Amniotic stem cell (primary cell): ENCODE measurements at places on chromosomes 1 and 21.

DNA sequence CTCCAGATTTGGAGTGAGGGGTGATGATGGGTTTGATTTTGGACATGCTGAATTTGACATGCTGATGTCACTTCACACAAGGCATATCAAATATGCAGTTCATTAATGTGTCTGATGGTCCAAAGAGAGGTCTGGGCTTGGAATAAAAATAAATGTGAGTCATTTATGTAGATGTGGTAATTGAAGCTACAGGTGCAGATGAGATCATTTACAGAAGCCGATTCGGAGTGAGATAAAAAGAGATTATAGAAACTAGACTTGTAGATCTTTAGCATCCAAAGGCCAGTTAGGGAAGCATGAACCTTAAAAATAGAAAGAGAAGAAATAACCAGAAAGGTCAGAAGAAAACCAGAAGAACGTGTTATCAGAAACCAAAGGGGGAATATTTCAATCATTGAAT, 350.9 kb upstream of the ZP4 start:
- no peak for DNase-seq

DNA sequence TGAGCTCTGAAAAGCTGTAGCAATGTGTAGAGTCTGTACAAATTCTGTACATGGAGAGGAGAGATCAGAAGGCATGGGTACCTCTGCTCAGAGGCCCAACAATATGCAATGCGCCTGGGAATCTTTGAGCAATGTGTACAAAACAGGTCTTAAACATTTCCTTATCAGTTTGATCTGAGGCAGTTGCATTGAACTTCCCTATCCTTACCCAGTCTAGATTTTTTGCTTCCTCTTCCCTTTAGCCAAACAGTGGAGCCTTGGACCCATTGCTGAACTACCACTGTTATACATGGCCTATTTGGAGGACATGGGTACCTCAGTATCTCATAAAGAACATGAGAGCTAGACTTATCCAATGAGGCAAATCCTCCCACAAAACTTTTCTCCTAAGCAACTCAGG, 12.6 kb upstream of the MNDA start:
- DNase-seq: no peak

- DNase-seq: peak; percentile 23
Measured at GRCh38 chr1:240242601-240243144, 151.0 kb downstream of the FMN2 start.

GRCh38 chr1:172360511-172360910, 60.0 kb upstream of the C1orf105 start:
- no peak for DNase-seq

DNA sequence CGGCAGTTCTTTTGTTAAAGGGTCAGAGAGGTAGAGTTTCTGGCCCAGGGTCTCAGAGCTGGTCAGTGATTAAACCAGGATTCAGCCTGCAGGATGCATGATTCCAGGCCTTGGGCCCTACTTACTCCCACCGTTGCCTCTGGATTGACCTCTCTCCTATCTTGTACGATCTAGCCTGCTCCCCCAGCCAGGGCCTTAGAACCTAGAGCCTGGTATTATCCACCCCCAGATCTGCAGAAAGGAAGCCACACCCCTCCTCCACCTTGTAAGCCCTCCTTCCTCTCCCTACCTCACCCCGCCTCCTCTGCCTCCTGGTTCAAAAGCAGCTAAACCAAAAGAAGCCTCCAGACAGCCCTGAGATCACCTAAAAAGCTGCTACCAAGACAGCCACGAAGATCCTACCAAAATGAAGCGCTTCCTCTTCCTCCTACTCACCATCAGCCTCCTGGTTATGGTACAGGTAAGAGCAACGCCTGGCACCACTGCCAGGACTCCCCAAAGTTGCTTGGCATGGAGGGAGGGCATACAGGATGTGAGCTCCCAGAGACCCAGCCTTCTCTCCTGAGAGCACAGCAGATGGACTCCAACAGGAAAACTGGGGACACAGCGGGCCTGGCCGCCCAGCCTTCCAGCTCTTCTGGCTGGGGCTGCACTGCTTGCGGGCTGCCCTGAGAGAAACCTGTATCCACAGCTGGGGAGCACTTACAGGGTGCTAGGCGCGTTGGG, at the start of gene CD52:
TSS of gene CD52 (plus strand) at position 347 of the 726 bp plus-strand sequence. CDS start at position 407, 60 bp downstream.
- no peak for DNase-seq

DNA sequence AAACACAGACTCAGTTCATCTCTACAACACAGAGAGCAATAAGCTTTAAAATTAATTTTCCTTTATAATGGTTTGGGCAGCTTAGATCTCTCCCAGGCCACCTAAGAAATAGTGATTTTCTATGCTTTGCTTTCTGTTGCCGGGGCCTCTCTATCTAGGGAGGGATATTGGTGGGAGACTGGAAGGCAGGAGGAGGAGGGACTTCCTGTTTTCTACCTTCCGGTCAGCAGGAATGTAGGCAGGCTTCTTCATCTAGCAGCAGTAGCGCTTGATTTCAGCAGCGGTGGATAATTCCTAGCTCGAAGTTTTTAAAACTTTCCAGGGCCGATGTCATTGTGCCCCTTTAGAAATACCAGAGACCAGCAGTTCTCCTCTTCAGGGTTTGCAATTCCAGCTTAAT, 5.1 kb upstream of the DESI2 start:
- no peak for DNase-seq

DNA sequence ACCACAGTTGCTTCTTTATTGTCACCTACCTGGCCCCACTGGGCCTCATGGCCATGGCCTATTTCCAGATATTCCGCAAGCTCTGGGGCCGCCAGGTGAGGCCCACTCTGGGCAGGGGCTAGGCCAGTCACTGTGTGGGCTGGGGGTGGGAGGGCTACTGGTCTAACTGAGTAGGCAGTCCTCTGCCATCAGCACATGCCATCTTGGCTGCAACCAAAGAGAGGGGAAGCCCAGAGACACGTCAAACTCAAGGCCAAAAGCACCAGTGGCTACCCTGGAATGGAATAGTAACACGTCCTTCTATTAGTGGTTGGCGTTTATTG, 4.0 kb downstream of the HCRTR1 start:
- no peak for DNase-seq

DNA sequence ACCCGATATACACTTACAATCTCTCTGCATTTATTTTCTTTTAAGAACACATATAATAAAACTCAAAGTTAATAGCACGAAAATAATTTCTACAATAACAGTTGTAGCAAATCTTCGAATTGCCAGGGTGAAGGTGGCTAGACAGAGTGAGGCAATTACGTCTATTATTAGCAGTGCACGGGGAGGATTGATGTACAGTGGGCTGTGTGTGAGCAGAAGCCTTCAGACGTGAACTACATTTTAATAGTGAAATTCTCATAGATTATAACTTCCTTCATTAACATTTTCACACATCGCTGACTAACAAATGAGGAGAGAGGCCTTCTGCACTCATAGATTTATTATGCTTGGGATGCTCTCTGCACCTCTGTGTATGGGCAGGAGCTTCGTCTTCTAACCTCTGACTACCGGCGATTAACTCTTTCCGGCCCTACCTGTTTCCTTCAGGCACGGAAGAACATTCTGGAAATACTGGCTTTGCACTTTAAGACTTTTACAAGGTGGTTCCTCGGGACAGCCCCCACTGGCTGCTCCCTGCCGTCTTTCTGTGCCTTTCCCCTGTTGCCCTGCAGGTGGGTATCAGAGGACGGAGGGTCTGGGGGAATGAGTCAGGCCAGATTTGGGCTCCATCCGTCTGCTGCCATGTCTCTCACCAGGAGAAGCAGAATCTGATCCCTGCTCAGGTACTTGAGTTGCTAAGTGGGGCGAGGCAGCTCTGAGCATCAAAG, 200.5 kb downstream of the CAMTA1 start:
- DNase-seq: no peak

DNA sequence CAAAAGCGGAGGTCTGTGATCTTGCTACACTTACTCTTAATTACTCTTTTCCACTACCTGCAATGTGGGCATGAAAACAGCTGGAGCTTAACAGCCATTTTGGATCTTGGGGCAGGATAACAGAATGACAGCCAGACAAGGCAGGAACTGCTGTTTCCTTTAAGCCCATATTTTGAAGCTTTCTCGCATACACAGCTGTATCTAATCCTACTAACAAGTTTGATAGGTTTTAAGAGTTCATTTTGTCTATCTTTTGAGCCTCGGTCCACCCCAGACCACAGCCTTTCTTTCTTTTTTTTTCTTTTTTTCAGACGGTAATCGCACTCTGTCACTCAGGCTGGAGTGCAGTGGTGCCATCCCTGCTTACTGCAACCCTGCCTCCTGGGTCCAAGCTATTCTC, 42.4 kb upstream of the CRB1 start:
- no peak for DNase-seq

DNA sequence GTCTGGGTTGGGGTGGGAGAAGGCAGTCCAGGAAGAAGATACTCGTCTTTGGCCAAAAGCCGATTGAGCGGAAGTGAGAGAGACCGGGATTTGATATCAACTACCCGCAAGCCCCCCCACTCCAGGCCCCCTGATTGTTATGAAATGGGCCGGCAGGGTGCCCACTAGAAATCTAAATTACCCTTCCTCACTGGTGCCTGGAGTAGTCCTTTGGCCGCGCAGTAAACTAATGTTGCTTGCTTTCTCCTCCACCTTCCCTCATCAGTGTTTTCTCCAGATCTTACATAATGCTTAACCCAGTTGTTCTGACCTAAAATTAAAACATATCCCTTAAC, 119.2 kb upstream of the BARHL2 start:
- no peak for DNase-seq

DNA sequence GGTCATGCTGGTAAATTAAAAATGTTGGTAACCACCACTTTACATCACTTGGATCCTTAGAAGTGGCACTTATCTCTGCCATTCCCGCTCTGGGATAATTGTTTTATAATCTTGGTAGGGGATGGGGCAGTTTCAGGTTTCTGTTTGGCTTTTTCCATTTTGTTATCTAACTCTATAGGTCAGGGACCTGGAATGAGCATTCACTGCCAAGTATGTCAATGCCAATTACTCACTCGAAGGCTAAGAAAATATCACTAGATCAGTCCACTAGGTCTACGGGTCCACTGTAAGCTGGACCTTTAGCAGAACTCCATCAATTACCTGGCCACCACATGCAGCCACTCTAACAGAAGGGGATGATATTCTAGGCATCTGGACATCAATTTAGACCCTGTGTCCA, 4.5 kb upstream of the DIP2A start:
- DNase-seq: no peak

- DNase-seq: no peak
Measured at GRCh38 chr1:234735476-234735875, 125.5 kb upstream of the IRF2BP2 start.

- no peak for DNase-seq
Measured at GRCh38 chr21:45709173-45709572, 65.6 kb downstream of the PCBP3 start.

DNA sequence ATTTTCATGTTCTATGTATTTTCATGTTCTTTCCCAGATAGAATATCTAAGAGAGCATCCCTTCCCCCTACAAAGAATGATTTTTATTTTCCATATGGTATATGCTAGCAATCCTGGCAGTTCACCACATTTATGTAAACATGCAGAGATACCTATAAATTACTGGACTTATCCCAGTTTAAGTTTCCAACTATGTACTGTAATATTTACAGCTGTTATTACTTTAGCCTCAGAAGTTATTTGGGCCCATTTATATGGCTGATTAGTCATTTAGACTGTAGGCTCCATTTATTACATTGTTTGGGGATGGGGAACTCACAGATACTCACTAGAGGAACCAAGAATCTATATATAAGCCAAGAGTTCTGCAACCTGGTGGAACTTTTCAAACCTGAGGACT, 84.8 kb upstream of the WARS2 start:
- no peak for DNase-seq

GRCh38 chr1:222798116-222798515, 16.7 kb upstream of the DISP1 start:
- DNase-seq: no peak
